ENCODE measurements at places on chromosomes 16 and 17. TPM values are rescaled to one million over a fixed set of nuclear protein-coding genes. Genes with fewer than 3 reads are reported as not detected.

Gene ERN2
- total RNA-seq, result not detected

Gene ASPHD1
- 8.9 TPM for total RNA-seq

- DNase-seq, result no peak
Measured at GRCh38 chr17:57859601-57860413, 10.0 kb upstream of the MRPS23 start.

Gene SLC52A1
- total RNA-seq, result not detected

Gene TMEM114
- total RNA-seq, result not detected

Gene TP53TG3C
- total RNA-seq, result not detected

- DNase-seq, result peak; percentile 56
Measured at GRCh38 chr17:50148226-50149090, 2.0 kb downstream of the PPP1R9B start.

GRCh38 chr16:54270711-54271110, 15.9 kb downstream of the IRX3 start:
- DNase-seq, result no peak

Gene CES5A
- total RNA-seq, result not detected

DNA sequence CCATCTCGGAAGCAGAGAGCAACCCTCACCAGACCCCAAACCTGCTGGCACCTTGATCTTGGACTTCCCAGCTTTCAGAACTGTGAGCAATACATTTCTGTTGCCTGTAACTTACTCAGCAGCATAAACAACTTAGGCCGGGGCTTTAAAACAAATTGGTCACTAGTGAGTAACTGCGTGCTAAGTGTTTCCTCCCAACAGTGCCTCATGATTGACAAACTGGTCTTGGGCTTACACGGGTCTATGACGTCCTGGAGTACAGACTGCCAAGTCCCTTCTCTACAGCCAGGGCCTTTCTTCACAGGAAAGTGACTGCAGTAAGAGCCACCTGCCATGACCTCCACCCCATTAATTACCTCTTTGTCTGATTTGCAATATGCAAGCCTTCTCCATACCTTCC, 136.7 kb downstream of the XYLT1 start:
- peak; percentile 21 for DNase-seq

DNA sequence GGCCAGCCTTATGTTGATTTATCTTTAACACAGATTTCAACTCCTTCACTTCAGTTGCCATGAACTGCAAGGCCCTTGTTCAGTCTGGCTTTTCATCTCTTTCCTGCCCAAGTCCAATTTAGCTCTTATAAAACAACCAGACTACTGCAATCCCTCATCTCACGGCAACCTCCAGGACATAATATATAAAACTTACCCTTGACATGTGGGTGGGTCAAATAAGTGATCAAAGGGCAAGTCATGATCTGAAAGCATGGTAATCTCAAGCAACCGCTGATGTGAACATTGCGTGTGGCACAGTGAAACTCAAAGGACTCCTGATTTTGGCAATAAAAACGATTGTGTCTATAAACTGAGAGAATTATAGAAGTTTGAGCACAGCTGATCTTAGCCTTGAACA, 364.6 kb downstream of the CDH13 start:
- no peak for DNase-seq

- no peak for DNase-seq
Measured at GRCh38 chr17:75114552-75115314, 5.0 kb downstream of the ARMC7 start.

DNA sequence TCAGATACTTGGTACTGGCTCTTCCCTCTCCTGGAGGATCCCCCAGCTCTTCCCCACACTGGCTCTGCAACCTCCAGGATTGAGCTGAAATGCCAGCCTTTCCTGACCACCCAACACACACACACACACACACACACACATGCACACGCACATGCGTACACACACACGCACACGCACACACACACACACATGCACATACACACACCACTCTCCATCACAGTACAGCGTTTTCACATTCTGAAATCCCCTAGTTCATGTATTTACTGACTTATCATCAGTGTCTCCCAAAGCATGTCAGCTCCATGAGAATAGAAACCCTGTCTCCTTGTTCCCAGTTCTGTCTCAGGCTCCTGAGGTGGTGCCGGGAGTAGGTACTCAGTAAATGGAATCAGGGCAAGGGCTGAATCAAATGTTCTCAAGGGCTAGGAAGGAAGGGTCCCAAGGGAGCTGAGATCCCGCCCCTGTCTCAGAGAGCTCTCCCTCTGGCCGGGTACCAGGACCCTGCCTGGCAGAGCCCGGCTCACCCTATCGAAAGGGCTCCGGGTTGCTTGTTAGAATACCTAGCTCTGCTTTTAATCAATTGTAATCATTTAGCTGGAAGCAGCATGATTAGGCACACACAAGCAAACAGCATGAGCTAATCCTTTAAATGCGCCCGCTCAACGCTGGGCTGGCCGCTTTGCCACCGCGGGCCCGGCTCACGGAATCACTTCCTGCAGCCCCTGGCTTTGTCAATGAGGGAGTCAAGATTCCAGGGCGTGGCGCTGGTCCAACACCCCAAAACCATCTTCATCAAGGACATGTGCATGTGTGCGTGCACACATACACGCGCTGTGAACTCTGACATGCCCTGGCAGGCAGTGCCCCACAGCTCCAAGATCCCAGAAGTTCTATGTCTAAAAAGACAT, 140.7 kb downstream of the C16orf78 start:
- no peak for DNase-seq

GRCh38 chr17:59712862-59713261, 5.4 kb downstream of the VMP1 start:
- DNase-seq, result no peak

- peak; percentile 52 for DNase-seq
Measured at GRCh38 chr17:29005936-29006511, at the start of gene SEZ6. SEZ6 (minus strand) TSS chr17:29006033; CDS start chr17:29005869, 164 bp downstream.

DNA sequence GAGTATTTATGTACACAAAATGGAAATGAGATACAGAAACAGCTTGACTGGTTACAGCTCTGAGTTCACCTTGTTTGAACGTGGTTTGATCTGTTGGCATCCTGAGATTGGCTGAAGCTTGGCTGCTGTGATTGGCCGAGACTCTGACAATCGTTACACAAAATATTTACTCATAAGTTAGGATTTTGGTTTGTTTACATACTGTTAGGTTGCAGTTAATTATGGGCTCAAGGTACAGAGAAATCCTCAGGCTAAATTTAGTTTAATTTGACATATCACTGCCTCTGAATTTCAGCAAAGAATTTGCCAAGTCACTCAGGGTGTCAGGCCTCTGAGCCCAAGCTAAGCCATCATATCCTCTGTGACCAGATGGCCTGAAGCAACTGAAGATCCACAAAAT, 227.3 kb downstream of the COPRS start:
- DNase-seq, result no peak

Gene EFCAB5
- 0.06 TPM for total RNA-seq

Gene SLC6A2
- total RNA-seq, result not detected

Gene TBC1D3
- total RNA-seq, result not detected

GRCh38 chr16:79439901-79440300, 160.6 kb downstream of the MAF start:
- DNase-seq, result no peak

DNA sequence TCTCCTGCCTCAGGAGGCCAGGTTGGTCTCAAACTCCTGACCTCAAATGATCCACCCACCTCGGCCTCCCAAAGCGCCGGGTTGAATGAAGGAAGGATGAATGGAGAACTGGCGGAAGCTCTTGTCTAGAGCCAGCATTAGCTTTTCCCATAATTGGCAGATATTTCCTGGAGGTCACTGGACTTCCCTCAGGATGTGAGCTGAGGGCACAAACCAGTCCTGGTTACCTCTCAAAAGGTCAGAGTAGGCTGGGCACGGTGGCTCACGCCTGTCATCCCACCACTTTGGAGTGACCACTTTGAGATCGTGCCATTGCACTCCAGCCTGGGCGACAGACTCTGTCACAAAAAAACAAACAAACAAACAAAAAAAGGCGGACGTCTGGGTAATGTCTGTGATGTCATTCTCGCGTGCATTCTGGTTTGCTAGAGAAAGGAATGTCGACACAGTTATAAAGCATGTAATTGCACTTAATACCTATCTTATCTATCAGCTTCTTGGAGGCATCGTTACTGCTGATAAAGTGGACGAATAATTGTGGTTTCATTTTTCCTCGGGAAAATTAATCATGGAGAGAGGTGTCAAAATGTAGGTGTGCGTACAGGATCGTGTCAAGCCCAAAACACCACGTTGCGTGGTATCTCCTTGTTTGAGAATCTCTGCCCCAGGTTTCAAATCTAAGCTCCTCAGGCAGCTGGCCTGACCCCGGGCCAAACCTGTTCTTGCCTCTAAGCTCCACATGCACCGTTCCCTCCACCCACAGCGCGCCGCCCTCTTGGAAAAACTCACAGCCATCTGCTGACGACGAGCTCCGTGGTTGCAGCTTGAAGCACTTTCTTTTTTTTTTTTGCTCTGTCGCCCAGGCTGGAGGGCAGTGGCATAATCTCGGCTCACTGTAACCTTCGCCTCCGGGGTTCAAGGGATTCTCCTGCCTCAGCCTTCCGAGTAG, 6.4 kb upstream of the CRK start:
- no peak for DNase-seq

DNA sequence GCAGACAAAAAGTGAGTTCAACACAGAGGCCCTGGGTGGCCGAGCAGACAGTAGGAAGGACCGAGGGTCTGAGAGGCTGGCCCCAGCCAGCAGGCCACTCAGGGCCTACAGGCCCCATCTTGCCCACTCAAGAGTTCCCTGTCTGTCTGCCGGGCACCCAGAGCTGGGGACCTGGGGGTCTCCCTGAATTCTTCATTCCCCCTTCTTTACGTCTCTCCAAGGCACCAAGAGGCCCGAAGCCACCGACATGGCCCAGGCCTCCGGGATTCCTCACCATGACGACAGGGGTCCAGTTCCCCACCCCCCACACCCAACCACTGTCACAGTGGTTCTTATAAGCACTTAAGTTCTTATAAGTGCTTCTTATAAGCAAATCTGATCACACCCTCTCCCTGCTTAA, 49.2 kb downstream of the NOS2 start:
- DNase-seq, result no peak

DNA sequence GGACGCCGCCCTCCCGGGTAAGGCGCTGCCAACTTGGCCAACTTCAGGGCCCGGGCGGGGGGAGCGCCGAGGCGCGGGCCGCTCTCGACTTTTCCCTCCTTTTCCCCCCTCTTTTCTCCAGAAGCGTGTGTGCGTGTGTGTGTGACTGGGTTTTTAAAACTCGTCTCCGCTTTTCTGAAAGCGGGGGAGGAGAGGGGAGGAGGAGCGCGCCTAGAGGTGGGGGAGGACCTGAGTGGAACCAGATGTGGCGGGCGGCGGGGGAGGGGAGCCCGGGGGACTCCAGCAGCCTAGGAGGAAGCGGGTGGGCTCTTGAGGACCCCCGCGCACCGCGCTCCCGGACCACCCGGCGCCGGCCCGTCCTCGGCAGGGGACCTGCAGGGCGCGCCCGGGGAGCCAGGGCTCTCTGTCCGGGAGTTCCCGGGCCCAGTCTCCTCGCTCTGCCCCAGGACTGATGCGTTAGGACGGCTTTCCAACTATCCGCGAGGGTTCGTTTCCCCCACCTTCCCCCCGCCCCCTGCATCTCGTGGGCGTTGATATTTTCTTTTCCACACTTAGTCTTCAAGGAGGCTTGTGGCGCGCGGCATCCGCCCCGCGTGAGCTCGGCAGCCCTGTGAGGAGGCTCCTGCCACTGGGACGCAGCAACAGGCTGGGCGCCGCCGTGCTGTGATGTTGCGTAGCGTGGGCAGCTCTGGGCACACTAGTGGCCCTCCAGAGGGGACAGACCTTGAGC, 599 bp downstream of the MRC2 start:
- peak; percentile 64 for DNase-seq
